ENCODE measurements at places on chromosomes 11 and 22. TPM values are rescaled to one million over a fixed set of nuclear protein-coding genes. Genes with fewer than 3 reads are reported as not detected.

DNA sequence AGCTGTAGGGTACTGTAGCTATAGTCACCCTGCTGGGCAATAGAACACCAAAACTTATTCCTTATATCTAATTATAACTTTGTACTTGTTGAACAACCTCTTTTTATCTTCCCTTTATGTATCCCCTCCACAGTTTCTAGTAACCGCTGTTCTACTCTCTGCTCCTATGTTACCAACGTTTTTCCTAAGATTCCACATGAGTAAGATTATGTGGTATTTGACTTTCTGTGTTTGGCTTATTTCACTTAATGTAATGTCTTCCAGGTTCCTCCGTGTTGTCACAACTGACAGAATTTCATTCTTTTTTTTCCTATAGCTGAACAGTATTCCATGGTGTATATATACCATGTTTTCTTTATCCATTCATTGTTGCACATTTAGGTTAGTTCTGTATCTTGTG lies 258.4 kb downstream of the DYNC2H1 start:
- H3K4me3 ChIP-seq = peak overlapping the region; percentile 62
- H3K27ac ChIP-seq = peak overlapping the region; percentile 65
- peaks cover 17% of the 10 kb centered on the region for H3K36me3 ChIP-seq

DNA sequence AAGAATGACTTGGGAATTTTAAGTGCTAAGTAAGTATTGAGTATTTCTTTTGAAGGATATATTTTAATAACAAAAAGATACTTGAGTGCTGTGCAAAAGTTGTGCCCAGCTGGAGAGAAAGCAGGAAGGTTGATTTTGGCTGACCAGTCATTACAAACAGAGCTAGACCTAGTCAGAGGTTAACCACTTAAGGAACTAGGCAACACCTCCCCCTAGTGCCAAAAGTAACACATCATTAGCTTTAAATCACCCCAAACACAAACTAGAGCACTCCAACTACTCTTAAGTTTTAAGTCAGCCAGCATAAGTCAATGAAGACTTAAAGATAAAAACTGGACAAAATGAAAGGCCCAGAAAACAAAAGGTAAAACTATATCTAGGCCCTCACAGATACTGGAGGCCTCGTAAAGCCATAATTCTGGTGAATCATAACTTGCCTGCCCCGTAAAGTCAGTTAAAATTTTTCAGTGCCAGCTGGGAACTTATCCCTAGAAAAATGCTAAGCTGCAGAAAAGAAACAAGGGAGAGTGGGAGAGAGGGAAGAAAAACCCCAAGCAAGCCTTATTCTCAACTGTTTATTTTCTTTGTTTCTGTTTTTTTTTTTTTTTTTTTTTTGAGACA lies 4.6 kb downstream of the TMEM9B start:
- peak overlapping the region; percentile 67 for H3K27ac ChIP-seq
- H3K27me3 ChIP-seq = no peaks in the 10 kb centered on the region
- DNase-seq = peak; percentile 61
- H3K4me3 ChIP-seq = peak overlapping the region; percentile 34
- 0 out of 2 replicates have a peak, but pooled peaks cover 6% of the 10 kb centered on the region for H3K36me3 ChIP-seq

GRCh38 chr22:48185071-48186055 lies 1422.9 kb downstream of the TBC1D22A start:
- no peaks in the 10 kb centered on the region for H3K4me1 ChIP-seq
- H3K27ac ChIP-seq = no peak overlapping the region
- peaks cover 16% of the 10 kb centered on the region for H3K36me3 ChIP-seq
- no peak for DNase-seq
- no peak overlapping the region for H3K4me3 ChIP-seq
- no peaks in the 10 kb centered on the region for H3K27me3 ChIP-seq

- DNase-seq = no peak
- H3K27me3 ChIP-seq = no peaks in the 10 kb centered on the region
- peaks cover 10% of the 10 kb centered on the region for H3K36me3 ChIP-seq
- peak overlapping the region; percentile 72 for H3K4me3 ChIP-seq
- H3K27ac ChIP-seq = peak overlapping the region; percentile 99
- H3K4me1 ChIP-seq = peaks cover 60% of the 10 kb centered on the region
Measured at GRCh38 chr11:7964261-7964660, 986 bp downstream of the NLRP10 start.

DNA sequence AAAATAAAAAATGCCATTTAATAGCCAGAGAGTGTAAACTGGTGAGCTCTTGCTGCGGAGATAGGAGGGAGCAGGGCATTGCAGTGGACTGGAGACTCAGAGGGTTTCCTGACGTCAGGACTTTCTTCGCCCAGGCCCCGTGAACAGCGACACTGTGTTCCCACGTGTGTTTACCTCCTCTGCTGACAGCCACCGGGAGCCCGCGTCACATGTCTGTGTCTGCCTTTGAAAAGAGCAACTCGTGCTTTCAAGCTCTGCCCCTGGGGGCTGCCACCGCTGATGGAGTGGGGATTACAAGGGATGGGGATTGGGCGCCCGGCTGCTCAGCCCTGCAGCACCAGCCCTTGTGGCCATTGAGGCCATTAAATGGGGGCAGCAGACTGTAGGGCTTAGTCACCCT lies 3.3 kb downstream of the TANGO2 start:
- DNase-seq = no peak
- no peaks in the 10 kb centered on the region for H3K36me3 ChIP-seq
- no peak overlapping the region for H3K4me3 ChIP-seq
- H3K4me1 ChIP-seq = peaks cover 18% of the 10 kb centered on the region
- peaks cover 4% of the 10 kb centered on the region for H3K27me3 ChIP-seq

DNA sequence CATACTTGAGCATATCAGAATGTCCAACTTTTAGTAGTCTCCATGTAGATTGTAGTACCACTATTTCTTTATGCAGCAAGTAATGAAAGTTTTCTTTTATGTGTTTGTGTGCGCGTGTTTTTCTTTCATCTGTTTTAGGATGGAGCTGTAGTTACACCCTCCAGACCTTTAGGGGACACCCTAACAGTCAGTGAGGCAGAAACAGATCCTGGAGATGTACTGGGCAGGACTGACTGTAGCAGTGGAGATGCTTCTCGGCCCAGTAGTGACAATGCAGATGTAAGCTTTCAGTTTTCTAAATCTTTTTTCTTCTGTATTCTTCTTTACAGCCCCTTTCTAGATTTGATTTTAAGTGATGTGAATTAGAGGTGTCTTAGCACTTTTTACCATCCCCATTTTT lies 79.9 kb upstream of the GRIK4 start:
- DNase-seq = peak; percentile 75
- peaks cover 38% of the 10 kb centered on the region for H3K36me3 ChIP-seq
- peaks cover 48% of the 10 kb centered on the region for H3K4me1 ChIP-seq
- H3K27me3 ChIP-seq = peaks cover 3% of the 10 kb centered on the region
- peak overlapping the region; percentile 93 for H3K27ac ChIP-seq
- peak overlapping the region; percentile 85 for H3K4me3 ChIP-seq

GRCh38 chr11:82807646-82808045 lies 74.0 kb upstream of the FAM181B start:
- no peak overlapping the region for H3K27ac ChIP-seq
- H3K4me3 ChIP-seq = no peak overlapping the region
- no peaks in the 10 kb centered on the region for H3K36me3 ChIP-seq

- H3K4me3 ChIP-seq = peak overlapping the region; percentile 73
- H3K36me3 ChIP-seq = no peaks in the 10 kb centered on the region
- peak; percentile 91 for DNase-seq
- peaks cover 3% of the 10 kb centered on the region for H3K27me3 ChIP-seq
Measured at GRCh38 chr11:120180551-120181232, 30.1 kb upstream of the OAF start.

SMTNL1 gene
- total RNA-seq = not detected

SUSD2 gene
- total RNA-seq = 0.18 TPM

EMID1 gene
- not detected for total RNA-seq

RIN1 gene
- 49.9 TPM for total RNA-seq

ZNRF3 gene
- 4.4 TPM for total RNA-seq

SH3BP1 gene
- 15.1 TPM for total RNA-seq

OR8G1 gene
- total RNA-seq = not detected

MS4A6E gene
- not detected for total RNA-seq

KIRREL3 gene
- 38.2 TPM for total RNA-seq
